ENCODE measurements at places on chromosomes 16 and 17.

GRCh38 chr16:72898216-72898825 is 149.6 kb downstream of the ZFHX3 start:
- DNase-seq: no peak

GRCh38 chr17:78434455-78435329 is 56.2 kb downstream of the PGS1 start:
- no peak for DNase-seq

- DNase-seq: no peak
Measured at GRCh38 chr16:8554881-8555280, 35.4 kb downstream of the TMEM114 start.

GRCh38 chr16:88539652-88540345 is 30.4 kb upstream of the ZC3H18 start:
- no peak for DNase-seq

DNA sequence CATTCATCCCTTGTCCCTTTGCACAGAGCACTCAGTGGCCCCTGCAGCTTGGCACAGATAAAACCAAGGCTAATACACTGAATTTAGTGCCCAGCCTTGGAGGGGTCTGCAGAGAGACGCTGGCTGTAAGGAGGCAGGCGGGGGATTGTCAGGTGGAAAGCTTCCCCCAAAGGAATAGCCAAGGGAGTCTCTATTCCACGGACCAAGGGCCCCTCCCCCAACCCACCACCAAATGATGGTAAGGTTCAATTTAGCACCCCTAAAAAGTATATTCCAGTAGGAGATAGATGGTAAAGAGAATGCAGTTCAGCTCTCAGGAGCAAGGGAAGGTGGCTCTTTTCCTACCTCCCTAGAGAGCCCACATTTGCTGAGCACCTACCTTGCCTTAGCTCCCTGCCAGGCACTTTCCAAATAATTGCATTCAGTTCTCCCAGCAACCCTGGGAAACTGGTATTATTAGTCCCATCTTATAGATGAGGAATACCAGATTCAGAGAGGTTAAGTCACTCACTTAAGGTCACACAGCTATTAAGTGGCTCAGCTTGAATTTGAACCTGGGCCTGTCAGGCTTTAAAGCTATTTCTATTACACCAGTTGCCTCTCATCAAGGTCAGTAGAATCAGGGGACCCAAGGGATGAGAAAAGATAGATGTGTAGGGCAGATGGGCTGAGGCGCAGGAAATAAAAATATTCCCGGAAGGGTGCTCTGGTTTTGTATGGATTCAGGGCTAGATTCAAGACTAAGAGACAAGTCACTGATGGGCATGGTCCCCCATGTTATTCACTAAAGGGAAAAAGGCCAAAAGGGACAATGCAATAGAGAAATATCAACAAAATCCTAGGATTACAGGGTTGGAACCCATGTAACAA is 20.0 kb upstream of the ZFHX3 start:
- DNase-seq: no peak

GRCh38 chr17:41382394-41382793 is 288 bp upstream of the KRT34 start:
- DNase-seq: no peak

- DNase-seq: no peak
Measured at GRCh38 chr16:14339694-14340093, 268.6 kb downstream of the MRTFB start.

Measured in stimulated activated naive CD8-positive, alpha-beta T cell treated with anti-CD3 and anti-CD28 coated beads, Interleukin-15, Interleukin-2, amounts not matched to agents 100 U/mL and 50 U/mL, for 24 hours (primary cell).